ENCODE measurements at places on chromosomes 1 and 21. TPM values are rescaled to one million over a fixed set of nuclear protein-coding genes. Genes with fewer than 3 reads are reported as not detected.

The JMJD4 gene
- polyA plus RNA-seq = 17.1 TPM

- no peak for DNase-seq
Measured at GRCh38 chr21:27646691-27647090, 679.8 kb upstream of the ADAMTS5 start.

The SLC35D1 gene
- 15.8 TPM for polyA plus RNA-seq

The KCNK1 gene
- 21.1 TPM for polyA plus RNA-seq

DNA sequence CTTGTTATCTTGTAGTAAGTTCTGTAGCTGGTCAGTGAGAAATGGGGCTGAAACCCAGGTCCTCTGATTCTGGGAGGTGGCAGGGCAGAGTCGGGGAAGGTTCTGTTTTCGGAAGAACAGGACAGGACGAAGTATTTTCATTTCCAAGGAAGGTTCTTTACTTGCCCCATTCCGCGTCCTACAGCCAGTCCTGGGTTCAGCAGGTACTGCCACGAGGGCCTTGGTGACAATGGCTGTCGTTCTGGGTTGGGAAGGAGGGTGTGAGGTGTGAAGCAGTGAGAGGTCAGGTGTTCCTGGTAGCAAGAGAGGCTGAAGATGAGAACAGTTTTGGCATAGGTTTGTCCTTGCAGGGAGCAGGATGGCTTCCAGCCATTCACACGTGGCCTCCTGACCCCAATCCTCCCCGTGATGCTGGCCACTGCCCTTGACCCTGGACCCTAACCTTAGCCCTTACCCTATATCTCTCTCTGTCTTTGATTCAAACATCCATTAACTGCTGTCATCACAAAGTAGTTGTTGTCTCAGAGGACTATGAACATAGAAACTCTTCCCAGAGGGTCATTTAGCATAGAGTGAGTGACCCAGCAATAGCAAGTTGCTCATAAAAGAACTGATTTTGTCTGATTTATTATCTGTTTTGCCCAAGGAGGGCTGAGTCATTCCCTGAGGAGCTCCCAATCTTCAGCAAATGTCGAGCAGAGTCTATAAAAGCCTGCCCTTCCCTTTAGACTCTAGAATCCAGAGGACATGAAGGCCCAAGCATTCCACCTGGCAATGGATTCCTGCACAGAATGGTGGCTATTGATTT, 25.0 kb downstream of the VASH2 start:
- no peak for DNase-seq

DNA sequence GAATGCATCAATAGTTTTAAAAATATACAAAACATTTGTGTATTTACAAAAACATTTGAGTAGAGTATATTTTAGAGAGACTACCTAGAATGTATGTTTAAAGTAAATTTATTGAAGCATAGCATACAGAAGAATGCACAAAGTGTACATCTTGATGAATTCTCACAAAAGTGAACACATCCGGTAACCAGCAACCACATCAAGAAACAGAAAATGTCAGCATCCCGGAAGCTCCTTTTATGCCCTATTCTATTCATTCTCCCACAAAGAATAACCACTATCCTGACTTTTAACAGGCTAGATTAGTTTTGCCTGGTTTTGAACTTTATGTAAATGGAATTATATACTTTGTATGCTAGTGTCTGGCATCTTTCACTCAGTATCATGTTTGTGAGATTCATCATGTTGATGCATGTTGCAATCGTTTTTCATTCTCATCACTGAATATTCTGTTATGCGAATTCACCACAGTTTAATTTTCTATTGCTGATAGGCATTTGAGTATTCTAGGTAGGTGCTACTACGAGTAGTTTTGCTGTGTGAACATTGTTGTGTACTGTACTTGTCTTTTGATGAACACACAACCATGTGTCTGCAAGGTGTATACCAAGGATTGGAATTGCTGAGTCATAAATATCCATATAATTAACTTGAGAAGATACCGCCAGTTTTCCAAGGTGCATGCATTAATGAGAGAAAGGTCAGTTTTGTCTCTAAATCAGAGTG, 75.4 kb downstream of the CACHD1 start:
- no peak for DNase-seq

- no peak for DNase-seq
Measured at GRCh38 chr1:240801442-240801841, 189.5 kb upstream of the GREM2 start.

DNA sequence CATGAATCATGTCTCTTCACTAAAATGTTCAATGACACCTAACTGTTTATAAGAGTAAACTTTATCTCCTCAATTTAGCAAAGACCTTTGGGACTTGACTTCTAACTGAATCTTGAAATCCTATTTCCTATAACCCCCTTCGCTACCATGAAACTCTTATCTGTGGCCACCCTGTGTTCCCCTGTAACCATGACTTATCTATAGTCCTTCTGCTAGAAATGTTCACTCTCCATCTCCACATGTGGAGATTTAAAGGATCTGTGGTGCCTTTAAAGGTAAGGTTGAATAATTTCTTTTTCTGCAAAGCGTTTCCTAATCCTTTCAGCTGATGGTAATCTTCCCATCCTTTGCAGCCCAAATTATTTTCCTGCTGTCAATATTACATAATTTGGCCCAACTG, 436.3 kb upstream of the RUNX1 start:
- no peak for DNase-seq

The TCHH gene
- polyA plus RNA-seq = 0.05 TPM

- no peak for DNase-seq
Measured at GRCh38 chr1:44775930-44776729, 790 bp downstream of the RPS8 start.

- no peak for DNase-seq
Measured at GRCh38 chr1:159889821-159890252, 10.1 kb downstream of the CFAP45 start.

The PLD5 gene
- polyA plus RNA-seq = 5.7 TPM

The CELA3A gene
- not detected for polyA plus RNA-seq

- DNase-seq = no peak
Measured at GRCh38 chr1:27427816-27428315, 35.4 kb downstream of the GPR3 start.

DNA sequence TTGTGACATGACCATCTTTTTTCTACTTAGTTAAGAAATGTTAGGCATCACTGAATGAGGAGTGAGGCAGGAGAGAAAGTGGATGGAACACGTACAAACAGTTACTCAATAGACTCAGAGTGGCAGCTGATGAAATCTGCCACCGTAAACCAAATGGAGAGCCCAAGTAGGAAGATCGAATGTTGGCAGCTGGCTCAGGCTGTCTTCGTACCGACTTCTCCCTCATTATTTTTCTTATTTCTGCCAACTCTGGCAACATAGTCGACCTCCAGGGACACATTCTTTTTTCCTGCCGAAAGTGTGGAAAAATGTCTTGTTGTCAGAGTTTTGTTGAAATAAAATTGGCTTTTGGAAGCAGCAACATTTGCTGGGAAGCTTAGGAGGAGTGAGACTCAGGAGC, 143.3 kb downstream of the GREM2 start:
- DNase-seq = no peak

DNA sequence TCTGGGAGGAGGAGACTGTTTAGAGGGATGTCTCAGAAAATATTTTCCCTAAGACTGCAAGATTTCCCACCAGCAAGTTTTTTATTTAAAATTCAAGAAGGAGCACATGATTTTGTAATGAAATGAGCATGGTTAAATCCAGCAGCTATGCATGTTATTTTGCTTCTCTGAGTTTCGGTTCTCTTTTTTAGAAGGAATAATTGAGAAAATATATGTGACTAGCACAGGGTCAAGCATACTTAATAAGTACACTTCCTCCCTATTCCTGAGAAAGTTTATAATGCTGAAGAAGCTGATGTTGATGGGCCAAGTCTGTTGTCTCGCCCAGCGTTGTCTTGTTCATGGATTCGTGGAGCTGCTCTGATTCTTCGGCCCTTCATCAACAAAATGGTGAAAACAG, 51.2 kb downstream of the EXO1 start:
- no peak for DNase-seq

DNA sequence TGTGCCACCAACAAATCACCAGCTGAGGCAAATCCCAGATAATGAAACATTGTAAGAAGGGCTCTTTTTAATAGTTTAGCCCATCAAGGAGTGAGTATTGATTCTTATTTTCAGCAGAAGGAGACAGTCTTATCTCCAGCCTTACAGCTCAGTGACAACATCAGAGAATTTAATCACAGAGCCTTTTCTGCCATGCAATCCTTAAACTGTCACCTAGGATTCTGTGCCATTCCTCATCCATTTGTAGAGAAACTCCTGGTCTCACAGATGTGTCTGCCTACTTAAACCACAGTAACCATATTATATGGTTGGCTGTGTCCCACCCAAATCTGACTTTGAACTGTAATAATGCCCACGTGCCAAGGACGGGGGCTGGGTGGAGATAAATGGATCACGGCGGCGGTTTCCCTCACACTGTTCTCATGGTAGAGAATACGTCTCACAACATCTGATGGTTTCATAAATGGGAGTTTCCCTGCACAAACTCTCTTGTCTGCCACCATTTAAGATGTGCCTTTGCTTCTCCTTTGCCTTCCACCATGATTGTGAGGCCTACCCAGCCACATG, 217.7 kb downstream of the RERE start:
- no peak for DNase-seq

DNA sequence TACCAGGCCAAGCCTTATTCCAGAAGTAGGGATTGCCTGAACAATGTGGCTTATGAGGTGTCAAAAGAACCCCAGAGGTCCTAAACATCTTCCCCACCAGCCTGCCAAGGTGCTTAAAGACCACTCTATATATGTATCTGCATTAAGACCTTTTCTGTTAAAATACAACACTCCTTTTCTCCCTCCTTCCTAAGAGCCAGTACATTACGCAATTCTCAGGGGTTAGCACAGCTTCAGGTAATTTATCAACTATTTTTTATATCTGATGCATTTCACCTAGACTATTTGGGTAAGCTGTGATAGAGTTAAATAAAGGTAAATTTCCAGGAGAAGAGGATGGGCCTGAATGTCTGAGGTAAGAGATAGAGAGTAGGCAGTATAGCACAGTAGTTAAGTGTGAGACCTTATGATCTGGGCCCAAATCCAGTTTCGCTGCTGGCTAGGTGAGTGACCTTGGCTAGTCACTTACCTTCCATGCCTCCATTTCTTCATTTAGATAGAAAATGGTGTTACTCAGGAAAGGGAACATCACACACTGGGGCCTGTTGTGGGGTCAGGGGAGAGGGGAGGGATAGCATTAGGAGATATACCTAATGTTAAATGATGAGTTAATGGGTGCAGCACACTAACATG, 5.1 kb upstream of the CCN1 start:
- no peak for DNase-seq

The S100A1 gene
- polyA plus RNA-seq = 15.4 TPM

- no peak for DNase-seq
Measured at GRCh38 chr1:207022996-207023679, 9.4 kb downstream of the C1orf116 start.

GRCh38 chr1:78527706-78528105, 36.9 kb downstream of the PTGFR start:
- no peak for DNase-seq

The HPCA gene
- polyA plus RNA-seq = 0.56 TPM

- DNase-seq = no peak
Measured at GRCh38 chr1:6370006-6370405, 23.6 kb downstream of the ACOT7 start.

DNA sequence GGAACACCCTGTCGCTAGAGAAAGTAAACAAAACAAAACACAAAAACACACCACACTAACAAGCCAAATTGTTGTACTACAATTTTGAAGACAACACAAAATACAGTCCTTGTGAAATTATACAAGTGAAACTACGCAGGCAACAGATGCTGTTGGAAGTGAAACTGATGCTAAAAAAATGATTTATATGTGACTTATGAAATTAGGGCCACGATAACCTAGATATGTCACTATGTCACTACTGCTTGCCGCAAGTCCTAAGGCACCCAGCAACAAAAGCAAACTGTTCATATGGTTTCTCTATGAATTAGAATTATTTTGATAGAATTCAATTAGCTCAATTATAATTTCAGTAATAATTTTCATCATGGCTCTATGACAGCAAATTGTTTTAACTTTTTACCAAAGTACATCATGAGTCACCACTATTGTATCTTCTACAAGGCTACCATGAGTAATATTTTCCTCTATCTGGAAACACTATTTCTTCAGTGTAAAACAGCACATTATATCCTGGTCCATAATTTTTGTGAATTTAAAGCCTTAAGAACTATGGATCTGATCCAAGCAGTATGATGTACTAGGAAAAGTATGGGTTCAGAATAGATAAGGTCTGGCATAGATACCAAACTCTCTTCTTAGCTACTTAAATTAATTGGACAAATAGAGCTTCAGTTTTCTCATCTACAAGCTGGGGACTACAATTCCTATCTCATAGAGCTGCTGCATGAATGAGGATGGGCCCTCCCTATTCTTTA, 216.3 kb downstream of the COL11A1 start:
- DNase-seq = no peak

GRCh38 chr1:43035821-43036741, 77.4 kb upstream of the SLC2A1 start:
- no peak for DNase-seq

The NTNG1 gene
- 13.1 TPM for polyA plus RNA-seq

- no peak for DNase-seq
Measured at GRCh38 chr21:44499631-44500030, 40.4 kb downstream of the KRTAP10-1 start.

DNA sequence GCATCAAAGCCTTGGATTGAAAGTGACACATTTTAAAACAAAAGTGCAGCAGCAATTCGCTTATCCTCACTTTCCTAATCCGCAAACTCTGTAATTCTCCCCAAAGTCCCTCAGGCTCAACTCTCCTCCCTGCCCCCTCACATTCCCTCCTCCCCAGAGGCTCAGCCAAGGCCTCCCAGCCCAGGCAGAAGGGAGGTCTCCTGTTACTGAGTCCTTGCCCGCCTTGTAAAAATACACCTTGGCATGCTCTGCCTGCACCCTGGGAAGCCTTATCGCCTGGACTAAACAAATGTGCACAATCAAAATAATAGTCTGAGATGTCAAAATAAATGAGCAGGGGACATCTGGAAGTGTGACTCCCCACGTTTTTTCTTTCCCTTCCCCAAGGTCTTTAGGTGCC, 109.7 kb downstream of the PLXNA2 start:
- DNase-seq = no peak

- DNase-seq = no peak
Measured at GRCh38 chr1:44239961-44240371, 26.7 kb downstream of the DMAP1 start.

The TMEM200B gene
- polyA plus RNA-seq = 14.4 TPM

GRCh38 chr1:155206891-155207805, 549 bp downstream of the THBS3 start:
- no peak for DNase-seq

DNA sequence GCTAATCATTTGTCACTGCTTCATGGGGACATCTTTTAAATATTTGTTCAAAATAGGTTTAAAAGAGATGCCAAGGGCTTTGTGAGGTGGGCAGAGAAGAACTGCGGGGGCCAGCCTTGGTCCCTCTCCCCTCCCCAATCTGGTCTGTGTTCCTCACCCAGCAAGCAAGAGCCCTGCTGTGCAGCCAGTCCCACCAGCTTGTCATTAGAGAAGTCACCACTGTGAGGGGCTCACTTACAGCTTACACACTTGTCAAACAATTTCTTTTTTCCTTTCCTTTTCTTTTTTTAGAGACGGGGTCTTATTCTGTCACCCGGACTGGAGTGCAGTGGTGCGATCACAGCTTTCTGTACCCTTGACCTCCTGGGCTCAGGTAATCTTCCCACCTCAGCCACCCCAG, 10.4 kb upstream of the CDK18 start:
- no peak for DNase-seq

GRCh38 chr1:33045246-33045645, 8.6 kb upstream of the AK2 start:
- DNase-seq = no peak

Measured in left renal pelvis (tissue), 4 donors.